ENCODE measurements at places on chromosomes 1 and 21.

DNA sequence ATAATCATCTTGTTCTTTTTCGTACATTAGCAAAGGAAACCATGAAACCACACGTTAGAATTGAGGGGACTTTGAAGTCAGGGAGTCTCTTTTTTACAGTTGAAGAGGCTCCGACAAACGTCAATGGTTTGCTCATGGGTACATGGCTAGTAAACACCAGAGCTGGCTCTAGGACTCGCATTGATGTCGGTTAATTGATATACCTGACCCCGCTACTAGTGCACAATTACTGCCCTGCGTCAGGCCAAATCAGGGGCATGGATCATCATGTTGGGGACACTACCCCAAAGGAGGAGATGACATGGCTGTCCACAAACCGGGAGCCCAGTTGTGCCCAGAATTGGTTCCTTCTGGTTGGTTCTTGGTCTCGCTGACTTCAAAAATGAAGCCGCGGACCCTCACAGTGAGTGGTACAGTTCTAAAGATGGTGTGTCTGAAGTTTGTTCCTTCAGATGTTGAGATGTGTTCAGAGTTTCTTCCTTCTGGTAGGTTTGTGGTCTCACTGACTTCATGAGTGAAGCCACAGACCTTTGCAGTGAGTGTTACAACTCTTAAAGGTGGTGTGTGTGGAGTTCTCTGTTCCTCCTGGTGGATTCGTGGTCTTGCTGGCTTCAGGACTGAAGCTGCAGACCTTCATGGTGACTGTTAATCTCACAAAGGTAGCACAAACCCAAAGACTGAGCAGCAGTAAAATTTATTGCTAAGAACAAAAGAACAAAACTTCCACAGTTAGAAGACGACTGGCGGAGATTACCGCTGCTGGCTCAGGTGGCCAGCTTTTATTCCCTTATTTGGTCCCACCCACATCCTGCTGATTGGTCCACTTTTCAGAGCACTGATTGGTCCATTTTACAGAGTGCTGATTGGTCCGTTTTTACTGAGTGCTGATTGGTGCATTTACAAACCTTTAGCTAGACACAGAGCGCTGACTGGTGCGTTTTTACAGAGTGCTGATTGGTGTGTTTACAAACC lies 126.9 kb upstream of the ERRFI1 start:
- no peak for DNase-seq

GRCh38 chr1:183101841-183102276 lies 78.6 kb downstream of the LAMC1 start:
- DNase-seq: no peak

- DNase-seq: no peak
Measured at GRCh38 chr1:26890467-26890796, 349 bp upstream of the GPN2 start.

- DNase-seq: no peak
Measured at GRCh38 chr1:102365071-102365470, 368.3 kb upstream of the OLFM3 start.

DNA sequence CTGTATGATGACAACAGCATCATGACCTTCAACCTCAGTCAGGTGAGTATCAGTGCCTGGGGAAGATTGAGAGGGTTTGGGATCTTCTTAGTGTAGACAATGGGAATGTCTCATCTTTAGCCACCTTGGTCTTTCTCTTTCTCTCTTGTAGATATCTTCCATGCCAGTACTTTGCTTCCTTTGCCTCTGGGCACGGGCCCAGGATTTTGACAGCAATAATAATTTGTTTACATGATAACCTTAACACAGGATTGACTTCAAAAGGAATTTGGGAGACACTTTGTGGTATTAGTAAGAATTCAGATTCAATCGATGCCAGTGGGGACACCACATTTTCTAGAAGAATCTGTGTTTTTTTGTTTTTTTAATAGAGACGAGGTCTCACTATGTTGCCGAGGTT lies 12.1 kb upstream of the PIGV start:
- no peak for DNase-seq

GRCh38 chr1:221972276-221973235 lies 230.7 kb upstream of the DUSP10 start:
- no peak for DNase-seq

DNA sequence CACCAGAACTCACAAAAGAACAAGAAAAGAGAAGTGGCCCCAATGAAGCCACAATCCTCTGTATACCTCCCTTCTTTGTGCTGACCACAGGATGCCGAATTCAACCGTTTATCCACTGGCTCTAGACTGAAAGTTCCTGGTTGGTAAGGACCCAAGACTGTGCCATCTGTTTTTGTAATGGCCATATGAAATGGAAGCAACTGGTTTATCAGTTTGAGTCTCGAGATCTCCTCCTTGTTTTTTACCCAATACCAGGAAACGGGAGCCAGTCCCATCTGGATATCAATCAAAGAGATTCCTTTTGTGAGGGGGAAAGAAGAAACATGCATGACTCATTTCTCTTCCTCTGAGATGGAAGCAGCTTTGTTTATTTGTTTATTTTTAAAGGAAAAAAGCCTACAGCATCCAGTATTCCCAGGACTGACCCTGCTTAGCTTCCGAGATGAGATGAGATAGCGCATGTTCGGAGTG lies 32.4 kb upstream of the ZNF124 start:
- DNase-seq: no peak

DNA sequence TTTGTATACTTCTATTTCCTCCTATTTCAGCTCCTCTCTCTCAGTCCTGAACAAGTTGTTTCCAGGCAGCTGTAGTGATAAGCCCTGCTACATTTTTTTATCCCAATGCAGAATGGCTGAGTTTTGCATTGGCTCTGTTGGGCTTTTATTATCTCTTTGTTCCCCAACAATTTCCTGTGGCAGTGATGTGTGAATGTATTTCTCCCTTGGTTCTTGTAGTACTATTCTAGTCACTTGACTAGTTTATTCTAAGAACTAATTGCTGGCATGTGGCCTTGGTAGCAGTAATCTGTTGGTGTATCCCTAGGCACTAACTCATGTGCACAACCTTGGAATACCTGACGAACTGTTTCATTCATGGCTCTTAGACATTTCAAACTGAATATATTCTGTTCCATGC lies 60.7 kb downstream of the NFASC start:
- DNase-seq: no peak

- DNase-seq: no peak
Measured at GRCh38 chr1:229040630-229041358, 230.1 kb upstream of the RAB4A start.

- no peak for DNase-seq
Measured at GRCh38 chr1:232699814-232700213, 69.9 kb upstream of the SIPA1L2 start.
